Activated CD8-positive, alpha-beta memory T cell treated with anti-CD3 and anti-CD28 coated beads for 1 hour (primary cell): ENCODE measurements at places on chromosomes 5 and 9.

DNA sequence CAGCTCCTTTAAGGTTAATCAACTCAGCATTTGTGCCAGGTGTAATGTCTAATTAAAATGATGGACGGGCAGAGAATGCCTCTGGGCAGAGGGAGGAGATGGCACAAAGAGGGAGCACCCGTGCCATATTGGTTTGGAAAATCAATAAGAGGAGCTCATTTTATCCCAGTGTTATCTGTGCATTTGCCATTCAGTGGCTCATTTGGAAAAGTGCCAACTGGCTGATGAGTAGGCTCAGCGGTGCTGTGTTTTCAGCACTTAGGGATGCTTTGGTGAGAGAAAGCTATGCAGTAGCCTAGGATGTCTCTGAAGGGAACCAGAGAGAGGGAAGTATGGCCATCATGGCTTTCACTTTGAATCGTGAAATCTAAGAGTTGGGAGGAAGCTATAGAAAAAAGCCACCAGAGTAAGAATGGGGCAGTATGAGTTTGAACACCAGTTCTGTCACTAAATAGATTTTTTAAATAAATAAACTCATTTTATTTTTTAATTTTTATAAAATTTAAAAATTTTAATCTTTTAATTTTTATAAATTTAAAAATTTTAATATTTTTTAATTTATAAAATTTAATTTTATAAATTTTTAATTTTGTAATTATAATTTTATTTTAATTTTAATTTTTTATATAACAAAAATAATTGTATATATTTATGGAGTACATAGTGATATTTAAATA, 472.8 kb downstream of the BRINP1 start:
- DNase-seq = no peak

DNA sequence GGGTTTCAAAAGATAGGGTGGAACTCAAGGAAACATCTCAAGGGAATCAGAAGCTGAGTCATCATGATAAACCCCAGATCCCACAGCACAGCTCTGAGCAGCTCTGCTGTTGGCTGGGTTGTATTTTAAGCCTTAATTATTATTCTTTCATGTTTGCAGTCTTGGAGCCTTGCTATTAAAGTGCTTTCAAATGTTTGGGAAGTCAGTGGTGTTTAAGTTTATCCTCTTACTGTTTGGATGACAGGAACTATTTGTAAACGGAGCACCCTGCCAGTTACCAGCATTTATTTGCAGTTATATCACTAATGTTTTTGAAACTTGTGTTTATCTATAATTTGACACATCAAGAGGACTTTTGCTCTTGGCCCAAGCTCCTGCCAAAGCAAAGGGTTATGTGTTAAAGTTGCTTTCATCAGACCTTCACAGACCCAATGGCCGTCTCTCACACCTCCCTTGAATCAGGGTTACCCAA, 141.1 kb upstream of the SPDL1 start:
- DNase-seq = no peak

GRCh38 chr5:99553211-99553810, 624.5 kb upstream of the CHD1 start:
- DNase-seq = no peak

GRCh38 chr5:61055434-61056006, 106.7 kb downstream of the SMIM15 start:
- no peak for DNase-seq

GRCh38 chr5:14579731-14580397, 1.7 kb upstream of the OTULINL start:
- no peak for DNase-seq

GRCh38 chr5:17216974-17217492, 398 bp upstream of the BASP1 start:
- no peak for DNase-seq

DNA sequence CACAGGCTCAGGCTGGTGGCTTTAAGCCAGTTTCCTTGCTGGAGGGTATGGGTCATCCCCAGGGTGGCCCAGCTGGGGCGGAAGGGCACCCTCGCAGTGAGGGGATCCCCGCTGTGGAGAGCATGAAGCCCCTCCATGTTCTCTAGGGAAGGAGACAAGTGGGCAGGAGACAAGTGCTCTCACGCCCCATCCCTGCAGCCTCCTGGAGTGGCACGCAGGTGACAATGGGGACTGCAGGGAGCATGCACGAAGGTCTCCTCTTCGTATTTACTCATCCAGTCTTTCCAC, 83.3 kb downstream of the GTF3C4 start:
- no peak for DNase-seq

DNA sequence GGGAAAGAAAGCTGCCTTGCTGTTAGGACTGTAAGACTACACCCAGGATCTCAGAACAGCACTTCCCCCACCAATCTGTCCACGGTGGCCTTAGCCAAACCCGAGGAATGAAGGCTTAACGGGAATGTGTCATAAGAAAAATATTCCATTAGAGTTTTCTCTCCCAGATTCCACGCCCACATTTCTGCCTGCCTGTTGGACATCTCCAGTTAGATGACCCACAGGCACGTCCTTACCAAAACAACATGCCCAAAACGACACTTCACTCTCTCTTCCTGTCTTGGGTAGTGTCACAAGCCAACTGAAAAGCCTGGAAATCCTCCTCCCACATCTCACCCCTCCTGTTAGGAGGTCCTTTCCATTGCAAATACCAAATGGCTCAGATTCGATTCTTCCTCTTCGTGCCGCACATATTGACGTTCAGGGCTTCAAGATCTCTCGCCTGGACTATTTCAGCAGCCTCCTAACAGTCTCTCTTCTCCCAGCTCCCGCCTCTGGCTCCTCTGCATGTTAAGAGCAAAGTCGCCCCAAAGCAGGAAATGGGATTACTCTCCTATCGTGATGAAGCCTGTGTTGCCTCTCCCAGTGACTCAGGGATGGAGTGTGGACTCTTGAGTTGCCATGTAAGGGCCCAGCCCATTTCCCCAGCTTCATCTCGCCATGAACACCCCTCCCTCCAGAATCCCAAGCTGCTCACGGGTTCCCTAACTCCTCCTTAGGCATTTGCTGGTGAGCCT, 159.3 kb downstream of the NR3C1 start:
- DNase-seq = no peak

DNA sequence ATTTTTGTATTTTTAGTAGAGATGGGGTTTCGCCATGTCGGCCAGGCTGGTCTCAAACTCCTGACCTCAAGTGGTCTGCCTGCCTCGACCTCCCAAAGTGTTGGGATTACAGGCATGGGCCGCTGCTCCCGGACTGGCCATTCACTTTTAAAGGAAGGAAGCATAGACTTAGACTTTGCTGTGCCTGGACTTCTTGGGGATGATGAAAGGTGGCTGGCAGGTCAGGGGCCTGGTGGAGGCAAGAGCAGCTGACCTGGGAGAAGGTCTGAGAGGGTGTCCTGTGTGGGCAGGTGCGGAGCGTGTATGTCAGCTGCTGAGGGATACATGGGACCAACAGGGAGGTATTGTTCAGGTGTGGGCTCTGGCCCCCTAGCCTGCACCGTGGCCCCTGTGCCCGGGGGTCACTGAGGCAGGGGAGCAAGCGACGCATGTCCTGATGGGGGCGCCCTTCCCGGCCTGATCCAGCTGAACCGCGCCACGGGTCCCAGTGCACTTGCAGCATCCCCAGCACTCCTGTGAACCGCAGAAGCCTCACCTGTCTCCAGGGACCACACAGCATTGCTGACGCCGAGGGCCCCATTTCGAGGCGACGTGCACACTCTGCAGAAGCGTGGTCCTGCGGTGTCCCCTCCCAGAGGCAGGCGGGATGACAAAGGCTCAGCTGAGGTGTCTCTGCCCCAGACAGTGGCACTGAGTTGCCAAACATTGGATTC, 23.1 kb downstream of the NDUFS6 start:
- DNase-seq = no peak

DNA sequence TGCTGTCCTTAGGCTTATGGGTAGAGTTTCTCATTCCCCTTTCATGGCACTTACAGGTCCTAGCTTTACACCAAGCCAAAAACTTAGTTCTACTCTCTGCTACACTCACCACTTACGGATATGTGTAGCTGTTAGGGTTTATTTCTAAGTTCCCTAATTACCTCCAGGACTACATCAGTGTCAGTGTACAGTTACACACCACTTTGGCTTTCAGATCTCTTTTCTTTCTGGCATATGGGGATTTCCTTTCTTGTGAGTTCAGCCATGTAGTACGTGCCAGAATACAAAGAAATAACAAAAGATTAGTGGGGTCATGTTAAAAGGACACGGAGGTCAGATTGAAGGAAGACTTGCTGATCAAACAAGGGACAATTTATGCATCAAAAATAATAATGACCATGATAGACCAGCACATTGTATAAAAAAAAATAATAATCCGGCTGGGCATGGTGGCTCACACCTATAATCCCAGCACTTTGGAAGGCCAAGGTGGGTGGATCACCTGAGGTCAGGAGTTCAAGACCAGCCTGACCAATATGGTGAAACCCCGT, 41.8 kb downstream of the LYRM7 start:
- no peak for DNase-seq

DNA sequence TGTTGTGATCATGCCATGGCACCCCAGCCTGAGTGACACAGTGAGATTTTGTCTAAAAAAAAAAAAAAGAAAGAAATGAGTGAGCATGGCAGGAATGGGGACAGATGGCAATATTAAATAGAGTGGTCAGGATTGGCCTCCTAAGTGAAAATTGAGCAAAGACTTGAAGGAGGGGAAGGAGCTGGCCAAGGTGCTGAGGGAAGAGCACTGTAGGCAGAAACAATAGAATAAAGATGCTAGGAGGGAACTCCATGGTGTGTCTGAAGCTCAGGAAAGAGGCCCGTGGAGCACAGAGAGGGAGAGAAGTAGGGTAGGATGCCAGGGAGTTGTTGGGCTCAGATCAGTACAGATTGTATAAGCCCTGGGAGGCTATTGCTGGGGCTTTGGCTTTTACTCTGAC, 64.4 kb upstream of the PCAT7 start:
- no peak for DNase-seq

GRCh38 chr5:150801117-150801927, 22.8 kb downstream of the SMIM3 start:
- no peak for DNase-seq

GRCh38 chr5:160824301-160825001, 27.6 kb downstream of the ATP10B start:
- no peak for DNase-seq

DNA sequence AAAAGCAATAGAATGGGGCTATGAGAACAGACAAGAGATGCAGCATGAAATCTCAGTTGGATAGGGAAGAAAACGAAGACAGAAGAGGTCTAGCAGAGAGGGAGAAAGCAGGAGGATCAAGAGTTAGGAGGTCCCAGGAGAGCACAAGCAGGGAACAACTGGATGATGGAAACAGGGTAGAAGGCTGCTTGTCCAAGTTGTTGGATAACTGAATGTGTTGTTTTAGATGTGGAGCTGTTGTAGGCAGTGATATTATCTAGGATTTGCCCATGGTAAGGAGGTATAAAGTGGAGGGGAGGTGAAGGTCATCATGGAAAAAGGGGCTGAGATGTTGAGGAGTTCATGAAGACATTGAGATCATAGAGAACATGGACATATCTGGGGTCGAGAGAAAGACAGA, 12.4 kb upstream of the RHOBTB3 start:
- DNase-seq = no peak

DNA sequence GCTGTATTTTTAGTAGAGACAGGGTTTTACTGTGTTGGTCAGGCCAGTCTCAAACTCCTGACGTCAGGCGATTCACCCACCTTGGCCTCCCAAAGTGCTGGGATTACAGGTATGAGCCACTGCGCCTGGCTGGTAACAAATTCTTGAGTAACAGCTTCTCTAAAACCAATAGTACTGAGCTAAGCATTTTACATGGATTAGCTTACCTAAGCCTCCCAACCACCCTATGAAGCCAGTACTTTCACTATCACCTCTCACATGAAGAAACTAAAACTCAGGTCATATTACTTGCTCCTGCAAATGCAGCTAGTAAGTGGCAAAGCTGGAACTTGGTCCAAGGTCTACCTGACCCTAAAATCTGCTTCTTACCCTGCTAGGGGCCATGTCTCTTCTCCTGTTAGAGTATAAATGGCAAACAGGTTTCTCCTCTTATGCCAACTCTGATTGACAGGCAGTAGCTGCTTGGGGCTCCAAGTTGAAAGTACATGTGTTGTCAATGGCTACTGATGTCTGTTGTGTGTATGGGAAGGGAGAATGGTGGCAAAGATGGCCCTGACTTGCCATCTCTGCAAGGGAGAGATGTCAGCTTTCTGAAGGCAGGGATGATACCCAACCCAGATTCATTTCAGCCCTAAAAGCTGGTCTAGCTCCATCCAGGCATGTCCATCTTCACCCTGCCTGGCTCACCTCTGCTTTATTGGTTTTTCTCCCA, 4.0 kb downstream of the PHF19 start:
- no peak for DNase-seq

DNA sequence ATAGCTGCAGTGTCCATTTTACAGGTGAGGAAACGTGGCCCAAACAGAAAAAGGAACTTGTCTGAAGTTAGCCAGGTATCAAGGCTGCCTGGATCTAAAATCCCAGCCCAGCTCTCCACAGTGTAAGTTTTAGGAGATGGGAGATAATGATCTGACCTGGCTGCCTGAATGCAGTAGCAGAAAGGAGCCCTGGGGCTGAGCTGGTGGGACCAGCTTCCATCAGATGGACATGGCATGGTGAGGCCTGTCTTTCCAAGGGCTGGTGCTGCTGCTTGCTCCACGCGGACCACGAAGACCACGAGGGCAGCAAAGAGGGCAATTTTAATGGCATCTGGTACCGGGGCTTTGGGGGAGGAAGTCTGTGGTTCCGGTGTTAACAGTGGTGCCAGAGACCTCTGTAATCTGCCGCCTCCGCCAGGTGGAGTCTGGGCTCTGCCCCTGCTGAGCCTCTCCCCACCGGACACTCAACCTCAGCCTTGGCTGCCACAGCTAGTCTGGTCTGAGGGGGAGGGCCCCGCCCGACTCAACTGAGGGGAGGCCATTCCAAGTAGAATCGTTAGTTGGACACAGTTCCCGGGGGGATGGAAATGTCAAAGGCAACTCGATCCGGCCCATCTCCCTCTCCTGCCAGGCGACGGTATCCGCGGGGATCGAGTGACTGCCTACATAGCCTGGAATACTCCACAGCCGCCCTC, 650 bp downstream of the MYORG start:
- DNase-seq = no peak

- no peak for DNase-seq
Measured at GRCh38 chr5:80238097-80238496, 17.8 kb downstream of the SERINC5 start.

DNA sequence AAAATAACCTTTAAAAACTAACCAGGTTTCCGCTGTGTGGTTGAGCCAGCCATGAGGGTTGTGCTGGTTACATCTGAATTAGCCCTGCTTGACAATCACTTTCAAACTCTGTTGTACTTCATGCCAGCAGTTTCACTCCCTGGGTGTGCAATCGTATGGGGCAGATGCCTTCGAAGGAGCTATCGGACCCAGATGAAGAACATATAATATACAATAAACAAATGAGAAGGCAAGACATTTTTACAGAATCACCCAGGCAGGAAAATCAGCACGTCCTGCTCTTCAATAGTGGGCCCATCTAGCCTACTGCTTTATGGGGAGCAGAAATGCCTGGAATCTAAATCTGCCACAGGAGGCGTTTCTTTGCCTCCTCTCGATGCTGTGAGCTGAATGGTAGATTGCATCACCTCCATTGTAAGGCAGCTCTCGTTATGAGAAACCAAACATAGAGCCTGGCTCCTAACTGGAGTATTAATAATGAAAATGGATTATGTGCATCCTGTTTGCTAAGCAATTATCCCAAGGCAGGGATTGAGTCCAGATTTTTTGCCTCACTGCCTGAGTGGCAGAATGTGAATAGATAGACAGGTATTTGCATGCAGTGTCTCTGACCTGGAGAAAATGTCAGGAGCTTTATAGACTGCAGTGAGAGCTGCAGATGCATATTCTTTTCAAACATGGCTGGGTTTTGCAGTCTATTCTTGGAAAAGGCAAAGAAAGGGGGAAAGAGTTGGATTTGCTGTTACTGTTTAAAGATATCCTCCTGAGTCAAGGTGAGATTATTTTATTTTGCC, 143.3 kb upstream of the SMARCA2 start:
- no peak for DNase-seq

- no peak for DNase-seq
Measured at GRCh38 chr5:59189472-59190244, 606.8 kb downstream of the RAB3C start.
